SK-N-DZ (cell line): ENCODE measurements at places on chromosomes 6 and 20.

- no peak for DNase-seq
Observed at GRCh38 chr6:36272234-36272633, 2.4 kb downstream of the PNPLA1 start.

DNA sequence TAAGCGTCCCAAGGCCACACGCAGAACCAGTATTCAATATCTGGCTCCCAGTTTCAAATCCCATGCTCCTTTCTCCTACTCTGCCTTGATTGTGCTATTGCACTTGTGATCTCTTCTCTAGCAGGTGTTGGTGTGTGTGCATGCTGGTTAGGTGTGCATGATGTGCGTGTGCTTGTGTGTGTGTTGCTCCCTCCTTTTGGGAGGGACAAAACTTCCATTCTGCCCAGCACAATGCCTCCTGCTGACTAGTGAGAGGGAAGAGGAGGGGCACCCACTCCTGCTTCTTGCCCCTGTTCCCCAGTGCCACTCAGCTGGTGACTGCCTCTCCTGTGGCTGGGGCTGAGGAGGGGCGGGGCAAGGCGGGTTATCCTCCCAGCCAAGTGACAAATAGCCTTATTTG lies 19.7 kb downstream of the CD40 start:
- DNase-seq = no peak

GRCh38 chr6:136753624-136754023 lies 38.7 kb downstream of the MAP3K5 start:
- DNase-seq = no peak

GRCh38 chr6:336159-337114 lies 44.1 kb downstream of the DUSP22 start:
- DNase-seq = no peak

GRCh38 chr20:53595018-53595378 lies 1.4 kb upstream of the ZNF217 start:
- no peak for DNase-seq

DNA sequence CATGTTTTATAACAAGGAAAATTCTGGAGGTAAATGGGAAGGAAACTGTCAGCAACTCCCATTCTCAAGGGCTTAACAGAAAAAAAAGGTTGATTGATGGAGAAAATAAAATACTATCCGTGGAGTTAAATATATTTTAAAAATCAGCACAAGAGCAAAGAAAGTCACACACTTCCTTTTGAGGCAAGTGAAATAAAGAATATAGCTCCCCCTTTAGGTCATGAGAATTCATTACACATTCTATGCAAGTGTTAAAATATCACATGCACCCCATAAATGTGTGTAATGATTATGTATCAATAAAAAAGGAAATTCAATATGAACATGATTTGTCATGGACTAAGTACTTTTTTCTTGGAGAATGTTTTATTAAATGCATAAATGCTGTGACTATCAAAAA lies 349.2 kb downstream of the TPBG start:
- no peak for DNase-seq

- DNase-seq = no peak
Observed at GRCh38 chr6:75393806-75394205, 99.8 kb downstream of the FILIP1 start.

- no peak for DNase-seq
Observed at GRCh38 chr20:34431168-34431567, 68.1 kb downstream of the ITCH start.

DNA sequence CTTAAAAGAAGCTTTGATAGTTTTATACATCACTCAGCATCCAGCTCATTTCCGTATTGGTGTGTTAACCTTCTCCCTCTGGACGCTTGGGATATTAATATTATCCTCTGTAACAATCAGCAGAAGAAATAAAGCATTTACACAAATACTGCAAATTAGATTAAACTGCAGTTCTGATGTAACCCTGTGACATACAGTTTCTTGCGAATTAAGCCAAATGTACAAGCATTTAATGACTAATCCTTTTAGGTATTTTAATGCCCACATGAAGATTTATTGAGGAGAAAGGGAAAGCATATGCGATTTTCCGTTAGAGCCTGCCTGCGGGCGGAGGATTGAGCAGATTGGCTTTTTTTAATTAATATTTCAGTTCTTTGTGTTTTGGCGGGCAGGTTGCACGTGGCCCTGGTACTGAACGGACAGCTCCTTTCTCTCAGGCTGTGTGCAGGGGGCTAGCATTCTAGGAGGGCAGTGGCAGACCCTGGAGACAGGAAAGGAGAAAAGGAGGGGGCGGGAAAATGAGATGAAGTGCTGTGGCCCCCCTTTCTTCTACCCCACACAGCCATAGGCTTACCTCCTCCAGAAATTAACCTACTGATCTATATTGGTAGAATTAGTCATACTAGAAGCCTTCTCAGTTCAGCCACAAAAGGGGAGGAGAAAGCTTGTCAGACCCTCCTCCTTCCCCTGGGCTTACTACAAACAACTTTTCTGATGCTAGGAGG lies 14.1 kb upstream of the TFAP2D start:
- DNase-seq = peak; percentile 26

- no peak for DNase-seq
Observed at GRCh38 chr20:1803061-1803931, 91.9 kb upstream of the SIRPA start.

GRCh38 chr6:150749091-150749670 lies 116.3 kb upstream of the MTHFD1L start:
- DNase-seq = no peak
